Fibroblast of mammary gland (primary cell): ENCODE measurements at places on chromosomes 2 and 18.
A peak's percentile ranks its signal among the peaks of the same experiment; 100 is the strongest.

- DNase-seq = no peak
These were observed 26.5 kb upstream of the MCFD2 start for GRCh38 chr2:46942143-46942526.

- no peak for DNase-seq
These were observed 107.1 kb downstream of the PLB1 start for GRCh38 chr2:28602751-28603639.

DNA sequence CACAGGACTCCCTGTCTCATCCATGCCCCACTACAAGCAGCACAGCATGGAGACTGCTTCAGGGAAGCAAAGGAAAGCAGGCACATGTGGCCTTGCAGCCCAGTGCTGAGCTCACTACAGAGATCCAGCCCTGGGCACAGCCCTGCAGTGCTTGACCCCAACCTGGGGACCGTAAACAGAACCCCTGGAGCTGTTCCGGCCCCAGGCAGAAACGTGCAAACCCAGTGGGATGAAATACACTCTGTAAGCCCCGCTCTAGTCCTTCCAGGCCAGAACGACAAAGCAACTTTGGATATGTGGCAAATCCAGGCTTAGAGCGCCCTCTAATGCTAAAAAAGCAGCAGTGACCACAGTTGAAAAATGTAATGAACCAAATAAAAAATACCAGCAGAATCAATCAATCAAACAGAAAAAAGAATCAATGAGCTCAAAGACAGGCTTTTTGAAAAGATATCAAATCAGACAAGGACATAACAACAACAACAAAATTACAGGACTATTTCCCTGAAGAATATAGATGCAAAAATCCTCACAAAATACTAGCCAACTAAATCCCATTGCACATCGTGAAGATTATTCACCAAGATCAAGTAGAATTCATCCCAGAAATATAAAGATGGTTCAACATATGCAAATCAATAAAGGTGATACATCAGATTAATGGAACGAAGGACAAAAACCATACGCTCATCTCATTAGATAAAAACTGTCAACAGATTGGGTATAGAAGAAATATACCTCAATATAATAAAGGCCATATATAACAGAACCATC lies 45.6 kb downstream of the ZNF519 start:
- peak; percentile 53 for DNase-seq

DNA sequence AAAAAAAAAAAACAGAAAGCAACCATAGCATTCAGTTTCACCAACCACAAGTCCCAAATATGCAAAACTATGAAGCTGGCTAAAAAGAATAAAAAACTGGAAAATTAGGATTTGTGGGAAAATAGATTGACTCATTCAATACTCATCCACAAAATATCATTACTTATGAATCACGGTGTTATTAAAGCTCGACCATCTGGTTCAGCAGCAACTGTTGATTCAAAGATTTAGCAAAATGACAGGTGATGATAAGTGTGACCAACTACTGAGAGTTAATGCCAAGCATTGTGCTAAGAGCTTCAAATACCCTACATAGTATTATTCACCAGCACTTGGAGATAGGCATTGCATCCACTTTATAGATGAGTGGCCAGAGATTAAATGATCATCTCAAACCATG lies 26.2 kb upstream of the XDH start:
- DNase-seq = peak; percentile 97
